Stimulated activated CD4-positive, alpha-beta T cell treated with anti-CD3 and anti-CD28 coated beads, Interleukin-15, amount 100 ng/mL, for 24 hours (primary cell): ENCODE measurements at places on chromosomes 2 and 18.

GRCh38 chr2:223297788-223298187 is 245.8 kb downstream of the KCNE4 start:
- DNase-seq = no peak

- DNase-seq = no peak
These were observed 529.7 kb downstream of the FBXO15 start for GRCh38 chr18:73617981-73618380.

DNA sequence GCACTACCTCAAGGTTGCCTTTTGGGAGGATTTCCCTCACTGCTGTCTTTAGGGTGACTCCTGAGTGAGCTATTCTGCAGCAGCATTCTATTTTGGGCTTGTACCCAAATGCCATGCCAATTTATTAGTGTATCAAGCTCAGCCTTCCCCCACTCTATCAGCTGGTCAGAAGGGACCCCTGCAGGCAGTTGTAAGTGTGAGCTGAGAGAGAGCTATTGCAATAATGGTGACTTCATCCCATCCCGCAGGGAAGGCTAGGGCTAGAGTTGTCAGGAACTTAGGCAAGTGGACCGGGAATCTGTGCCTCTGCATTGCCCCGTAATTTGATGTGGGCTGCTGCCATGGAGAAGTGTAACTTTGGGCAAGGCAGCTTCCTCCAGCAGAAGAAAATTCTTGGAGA is 1.8 kb upstream of the CRYGB start:
- DNase-seq = no peak

- no peak for DNase-seq
These were observed 200.9 kb upstream of the MEIS1 start for GRCh38 chr2:66233981-66234380.

DNA sequence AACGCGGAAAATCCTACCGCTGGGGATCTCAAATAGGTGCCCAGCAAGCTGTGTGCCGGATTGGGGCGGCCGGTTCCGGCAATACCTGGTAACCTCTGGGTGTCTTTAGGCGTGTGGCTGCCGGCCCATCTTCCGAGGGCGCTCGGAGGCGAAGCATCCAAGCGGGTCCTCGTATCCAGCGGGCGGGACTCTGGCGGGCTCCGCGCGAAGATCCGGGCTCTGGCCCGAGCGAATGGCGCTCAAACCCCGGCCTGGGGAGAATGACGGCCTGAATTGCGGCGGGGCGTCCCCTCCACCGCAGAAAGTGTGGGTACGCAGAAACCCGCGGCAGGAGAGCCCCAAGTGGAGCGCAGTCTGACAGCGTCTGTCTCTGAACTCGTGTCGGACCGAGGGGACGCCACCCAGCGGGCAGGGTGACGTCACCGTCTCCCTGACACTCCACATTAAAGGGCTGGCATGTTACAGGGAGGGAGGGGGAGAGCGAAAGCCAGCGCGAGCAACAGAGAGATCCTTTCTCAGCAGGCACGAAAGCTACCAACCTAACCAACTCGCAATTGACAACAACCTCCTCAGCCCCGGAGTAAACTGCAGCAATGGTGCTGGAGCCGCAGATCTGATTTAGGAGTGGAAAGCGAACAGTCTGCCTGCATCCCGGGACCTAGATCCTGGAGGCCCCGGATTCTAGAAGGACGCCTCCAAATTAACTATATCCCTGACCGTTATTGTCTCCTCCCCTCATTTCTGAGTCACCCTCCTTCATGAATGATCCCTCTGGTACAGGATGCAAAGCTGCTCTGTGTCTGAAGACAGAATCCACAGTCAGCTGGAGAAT is at the start of gene SKOR2:
SKOR2 (minus strand) TSS at position 372 of the 832 bp plus-strand sequence. CDS start 2,477 bp downstream, outside the sequence.
- peak; percentile 48 for DNase-seq

DNA sequence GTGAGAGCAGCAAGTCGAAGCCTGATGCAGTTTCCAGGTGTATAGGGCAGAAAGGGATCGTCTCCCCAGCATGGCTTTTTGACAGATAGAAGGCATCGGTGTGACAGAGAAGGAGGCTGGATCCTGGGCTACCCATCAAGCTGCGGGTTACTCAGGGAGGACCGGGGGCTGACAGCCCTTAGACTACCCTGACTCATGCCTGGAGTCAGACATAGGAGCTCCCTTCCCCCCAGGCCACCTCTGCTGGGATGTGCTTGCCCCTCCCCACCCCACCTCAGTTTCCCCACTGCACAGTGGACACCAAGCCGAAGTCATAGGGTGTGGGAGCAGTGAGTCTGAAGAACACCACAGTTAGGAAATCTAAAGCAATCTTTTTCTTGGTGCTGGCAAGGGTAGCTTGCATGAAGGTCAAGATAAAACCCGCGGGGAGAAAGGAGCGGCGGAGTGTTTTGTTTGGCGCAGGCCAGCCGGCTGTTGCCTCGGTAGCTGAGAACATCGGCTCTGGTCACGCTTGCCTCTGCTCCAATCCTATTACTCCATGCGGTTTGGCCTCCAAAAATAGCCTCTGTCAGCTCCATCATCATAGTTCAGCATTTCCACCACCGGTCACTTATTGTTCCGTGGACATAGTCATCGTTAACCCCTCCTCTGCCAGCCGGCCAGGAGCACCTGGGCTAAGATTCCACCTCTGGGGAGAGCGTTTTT is 169.2 kb upstream of the GLI2 start:
- no peak for DNase-seq
